Caudate nucleus (tissue), 63 donors: ENCODE measurements at places on chromosomes 7 and 10.

DNA sequence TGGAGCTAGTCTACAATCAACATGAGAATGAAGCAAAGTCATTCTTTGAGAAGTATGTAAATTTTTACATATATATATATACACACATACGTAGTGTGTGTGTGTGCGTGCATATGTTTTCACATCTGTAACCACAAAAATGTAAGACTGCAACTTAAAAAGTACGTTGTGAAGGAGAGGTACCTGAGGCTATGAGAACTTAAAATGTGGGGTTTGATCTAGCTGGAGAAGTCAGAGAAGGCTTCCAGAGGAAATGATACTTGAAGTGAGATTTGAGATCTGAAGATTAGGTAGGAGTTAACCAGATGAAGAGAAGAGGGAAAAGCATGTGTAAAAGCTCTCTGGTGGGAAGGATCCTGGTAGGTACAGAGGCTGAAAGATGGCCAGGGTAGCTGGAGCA, 5.8 kb downstream of the TAF5 start:
- DNase-seq = no peak

- DNase-seq = no peak
These were observed 23.4 kb upstream of the MGAM2 start for GRCh38 chr7:142088022-142088714.

- DNase-seq = no peak
These were observed 68.9 kb upstream of the LEP start for GRCh38 chr7:128172151-128172550.

DNA sequence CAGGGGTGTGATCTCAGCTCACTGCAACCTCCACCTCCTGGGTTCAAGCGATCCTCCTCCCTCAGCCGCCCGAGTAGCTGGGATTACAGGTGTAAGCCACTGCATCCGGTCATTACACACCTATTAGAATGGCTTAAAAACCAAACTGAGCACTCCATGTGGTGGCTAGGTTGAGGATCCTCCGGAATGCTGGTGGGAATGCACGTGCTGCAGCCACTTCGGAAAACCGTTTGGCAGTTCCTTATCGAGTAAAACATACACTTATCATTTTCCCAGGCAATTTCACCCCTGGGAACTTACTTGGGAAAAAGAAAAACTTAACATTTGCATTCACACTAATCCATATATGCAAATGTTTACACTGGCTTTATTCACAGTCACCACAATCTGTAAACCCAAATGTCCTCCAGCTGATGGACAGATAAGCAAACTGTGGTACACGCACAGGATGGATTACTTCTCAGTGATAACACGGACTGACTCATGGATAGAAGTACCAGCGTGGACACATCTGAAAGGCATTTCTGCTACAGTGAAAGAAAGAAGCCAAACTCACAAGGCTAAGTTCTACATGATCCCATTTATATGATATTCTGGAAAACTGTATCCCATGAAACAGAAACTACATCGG, 20.4 kb downstream of the RFC2 start:
- no peak for DNase-seq

DNA sequence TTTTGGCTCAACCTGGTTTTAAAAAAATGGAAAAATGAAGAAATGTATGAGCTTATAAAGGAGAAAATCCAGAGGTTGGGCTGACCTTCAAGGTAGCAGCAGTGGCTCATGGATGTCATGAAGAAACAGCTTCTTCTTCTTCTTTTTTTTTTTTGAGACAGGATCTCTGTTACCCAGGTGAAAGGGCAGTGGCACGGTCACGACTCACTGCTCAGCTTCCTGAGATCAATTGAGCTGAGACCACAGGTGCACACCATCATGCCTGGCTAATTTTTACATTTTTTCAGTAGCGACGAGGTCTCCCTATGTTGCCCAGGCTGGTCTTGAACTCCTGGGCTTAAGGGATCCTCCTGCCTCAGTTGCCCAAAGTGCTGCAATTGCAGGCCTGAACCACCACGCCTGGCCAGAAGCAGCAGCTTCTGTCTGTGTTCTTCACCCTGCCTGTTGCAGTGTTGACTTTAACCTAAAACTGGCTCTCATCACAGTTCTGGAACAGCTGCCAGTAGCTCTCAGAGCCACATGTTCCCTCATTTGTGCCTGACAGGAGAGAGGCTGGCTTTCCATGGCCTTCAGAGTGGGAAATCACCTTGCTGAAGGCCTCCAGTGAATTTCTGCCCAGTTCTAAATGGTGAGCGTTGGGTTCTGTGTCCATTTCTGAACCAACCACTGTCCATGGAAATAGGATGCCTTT, 117.7 kb downstream of the PFKFB3 start:
- DNase-seq = no peak

DNA sequence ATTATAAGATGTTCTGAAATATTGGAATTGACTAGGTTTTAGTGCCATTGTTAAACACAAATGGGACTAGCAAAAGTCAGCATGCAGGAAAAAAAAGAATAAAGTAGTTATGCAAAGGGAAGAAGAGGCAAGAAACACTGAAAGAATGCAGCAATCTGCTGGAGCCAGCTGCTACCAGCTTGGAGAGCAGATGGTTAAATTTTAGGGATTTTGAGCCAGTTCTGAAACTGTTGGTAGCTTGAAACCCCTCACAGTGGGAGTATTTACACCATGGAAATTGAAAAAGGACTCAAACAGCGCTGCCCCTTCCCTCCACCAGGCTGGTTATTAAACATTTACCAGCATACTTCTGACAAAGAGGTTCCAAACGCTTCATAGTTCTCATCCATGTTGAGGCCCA, 41.0 kb downstream of the SCRN1 start:
- DNase-seq = no peak

DNA sequence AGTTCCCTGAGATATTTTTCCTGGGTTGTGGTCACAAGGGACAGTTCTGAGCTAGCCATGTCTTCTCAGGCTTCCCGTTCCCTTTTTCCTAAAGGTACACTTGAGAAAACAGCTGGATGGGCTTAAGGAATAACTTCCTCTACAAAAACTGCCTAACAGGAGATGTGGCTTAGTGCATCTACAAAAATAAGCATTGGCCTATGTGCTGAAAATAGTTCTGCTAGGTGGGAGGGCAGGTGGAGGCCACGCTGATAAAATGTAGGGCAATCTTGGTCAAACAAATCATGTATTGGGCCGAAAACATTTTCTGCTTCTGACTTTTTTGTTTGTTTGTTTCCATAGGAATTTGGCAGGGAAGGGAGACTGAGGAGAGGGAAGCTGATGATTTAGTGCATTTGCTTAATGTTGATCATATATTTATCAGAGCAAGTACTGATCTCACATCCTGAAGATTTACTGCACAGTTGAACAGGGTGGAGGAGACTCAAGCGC, 409.4 kb upstream of the FZD8 start:
- no peak for DNase-seq

DNA sequence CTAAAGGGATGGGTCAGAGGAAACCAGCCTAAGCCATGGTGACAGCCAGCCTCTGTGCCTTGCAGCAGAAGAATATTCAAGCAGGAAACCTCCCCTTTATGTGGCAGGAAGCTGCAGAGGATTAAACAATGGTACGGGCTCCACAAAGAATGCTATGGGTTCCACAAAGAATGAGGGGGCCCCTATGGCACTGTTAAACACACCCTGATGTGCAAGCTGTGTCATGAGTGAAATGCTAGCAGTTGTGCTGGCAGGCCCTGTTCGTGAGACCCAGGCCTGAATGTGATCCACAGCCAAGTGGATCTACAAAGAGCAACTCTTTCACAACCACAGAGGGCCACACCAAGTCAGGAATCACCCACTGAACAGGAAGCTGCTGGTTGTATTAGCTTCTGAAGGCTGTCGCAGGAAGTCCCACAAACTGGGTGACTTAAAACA, 68.9 kb downstream of the MYOF start:
- DNase-seq = no peak

- DNase-seq = no peak
These were observed 119.9 kb upstream of the BTBD16 start for GRCh38 chr10:122151121-122151694.

GRCh38 chr7:99109108-99110051, 34.5 kb downstream of the SMURF1 start:
- no peak for DNase-seq

- no peak for DNase-seq
These were observed 67.1 kb upstream of the MAGI2 start for GRCh38 chr7:79520543-79520942.

DNA sequence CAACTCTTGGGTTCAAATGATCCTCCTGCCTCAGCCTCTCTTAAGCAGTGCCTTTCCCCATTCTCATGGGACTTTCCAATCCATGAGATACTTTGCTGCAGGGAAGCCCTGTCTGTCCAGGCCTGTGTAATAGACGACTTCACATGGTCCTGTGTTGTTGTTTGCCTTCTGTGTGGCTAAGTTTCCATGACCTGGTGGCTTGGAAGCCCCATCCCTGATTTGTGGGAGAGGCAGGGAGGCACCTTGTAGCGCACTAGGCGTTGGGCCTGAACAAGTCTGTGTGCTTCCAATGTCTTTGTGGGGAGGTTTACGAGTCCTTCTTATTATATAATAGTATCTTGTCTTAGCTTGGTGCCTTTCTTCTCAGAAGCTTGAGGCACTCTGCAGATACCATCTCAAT, 49.1 kb downstream of the TCF7L2 start:
- DNase-seq = no peak

DNA sequence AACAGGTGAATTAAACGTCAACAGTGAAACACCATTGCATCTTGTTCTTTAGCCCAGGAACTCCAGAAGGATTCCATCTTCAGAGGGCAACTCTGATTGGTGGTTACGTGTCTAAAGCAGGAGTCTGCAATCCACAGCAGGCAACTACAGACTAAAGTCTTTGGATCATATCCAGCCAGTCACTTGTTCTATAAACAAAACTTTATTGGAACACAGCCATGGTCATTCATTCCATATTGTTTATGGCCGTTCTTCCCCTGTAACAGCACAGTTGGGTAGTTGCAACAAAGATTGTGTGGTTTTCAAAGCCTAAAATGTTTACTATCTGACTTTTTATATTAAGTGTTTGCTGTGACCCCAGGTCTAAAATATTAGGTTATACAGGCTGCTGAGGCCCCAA, 94.7 kb upstream of the IMMP2L start:
- DNase-seq = no peak
